PC-9 (cell line): ENCODE measurements at places on chromosomes 16 and 17. TPM values are rescaled to one million over a fixed set of nuclear protein-coding genes. Genes with fewer than 3 reads are reported as not detected.
A peak's percentile ranks its signal among the peaks of the same experiment; 100 is the strongest.

- H3K27ac ChIP-seq = no peak overlapping the region
- H3K27me3 ChIP-seq = no peaks in the 10 kb centered on the region
- H3K36me3 ChIP-seq = no peaks in the 10 kb centered on the region
- H3K4me1 ChIP-seq = no peaks in the 10 kb centered on the region
- H3K4me3 ChIP-seq = no peak overlapping the region
Measured at GRCh38 chr17:8048736-8049135, 9.9 kb downstream of the ALOX15B start.

- DNase-seq = no peak
- no peak overlapping the region for H3K4me3 ChIP-seq
- no peaks in the 10 kb centered on the region for H3K27me3 ChIP-seq
Measured at GRCh38 chr17:72110231-72110941, 10.4 kb upstream of the SOX9 start.

- no peak for DNase-seq
- H3K36me3 ChIP-seq = peaks cover 7% of the 10 kb centered on the region; the same call in 1 of the 2 replicates
- H3K4me3 ChIP-seq = no peak overlapping the region
- H3K4me1 ChIP-seq = peaks cover 14% of the 10 kb centered on the region; the same call in 1 of the 2 replicates
- no peaks in the 10 kb centered on the region for H3K27me3 ChIP-seq
Measured at GRCh38 chr16:80989801-80990200, 16.9 kb downstream of the CMC2 start.

DNA sequence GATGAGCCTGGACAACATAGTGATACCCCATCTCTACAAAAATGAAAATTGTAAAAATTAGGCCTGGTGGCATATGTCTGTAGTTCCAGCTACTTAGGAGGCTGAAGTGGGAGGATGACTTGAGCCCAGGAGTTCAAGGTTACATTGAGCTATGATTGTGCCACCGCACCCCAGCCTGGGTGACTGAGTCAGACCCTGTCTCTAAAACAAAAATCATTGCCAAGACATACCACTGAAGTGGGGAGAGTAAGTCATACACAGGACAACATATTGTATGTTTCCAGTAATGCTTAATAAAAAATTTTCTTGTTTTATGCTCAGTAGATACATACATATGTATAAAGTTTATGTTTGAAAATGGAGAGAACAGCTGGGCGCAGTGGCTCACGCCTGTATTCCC lies 39.2 kb downstream of the NDE1 start:
- no peak overlapping the region for H3K4me3 ChIP-seq
- no peaks in the 10 kb centered on the region for H3K4me1 ChIP-seq
- H3K27ac ChIP-seq = no peak overlapping the region
- DNase-seq = no peak
- peaks cover 19% of the 10 kb centered on the region; the same call in 1 of the 2 replicates for H3K36me3 ChIP-seq

- H3K4me1 ChIP-seq = no peaks in the 10 kb centered on the region
- no peaks in the 10 kb centered on the region for H3K36me3 ChIP-seq
- H3K4me3 ChIP-seq = no peak overlapping the region
- no peak overlapping the region for H3K27ac ChIP-seq
- no peak for DNase-seq
- H3K27me3 ChIP-seq = no peaks in the 10 kb centered on the region
Measured at GRCh38 chr16:72654535-72654934, 393.4 kb downstream of the ZFHX3 start.

GRCh38 chr17:57669671-57670529 lies 75.2 kb downstream of the CCDC182 start:
- H3K27ac ChIP-seq = no peak overlapping the region
- H3K4me3 ChIP-seq = no peak overlapping the region
- no peaks in the 10 kb centered on the region for H3K4me1 ChIP-seq
- DNase-seq = no peak

GRCh38 chr17:41625602-41626001 lies 1.2 kb upstream of the KRT17 start:
- H3K4me3 ChIP-seq = no peak overlapping the region
- peak; percentile 54 for DNase-seq
- no peak overlapping the region for H3K27ac ChIP-seq
- peaks cover 8% of the 10 kb centered on the region for H3K4me1 ChIP-seq
- no peaks in the 10 kb centered on the region for H3K27me3 ChIP-seq

GRCh38 chr17:3926860-3927627 lies 10.8 kb upstream of the P2RX1 start:
- H3K4me3 ChIP-seq = no peak overlapping the region
- no peaks in the 10 kb centered on the region for H3K36me3 ChIP-seq
- no peak overlapping the region for H3K27ac ChIP-seq
- peaks cover 6% of the 10 kb centered on the region; the same call in 1 of the 2 replicates for H3K27me3 ChIP-seq
- no peak for DNase-seq

DNA sequence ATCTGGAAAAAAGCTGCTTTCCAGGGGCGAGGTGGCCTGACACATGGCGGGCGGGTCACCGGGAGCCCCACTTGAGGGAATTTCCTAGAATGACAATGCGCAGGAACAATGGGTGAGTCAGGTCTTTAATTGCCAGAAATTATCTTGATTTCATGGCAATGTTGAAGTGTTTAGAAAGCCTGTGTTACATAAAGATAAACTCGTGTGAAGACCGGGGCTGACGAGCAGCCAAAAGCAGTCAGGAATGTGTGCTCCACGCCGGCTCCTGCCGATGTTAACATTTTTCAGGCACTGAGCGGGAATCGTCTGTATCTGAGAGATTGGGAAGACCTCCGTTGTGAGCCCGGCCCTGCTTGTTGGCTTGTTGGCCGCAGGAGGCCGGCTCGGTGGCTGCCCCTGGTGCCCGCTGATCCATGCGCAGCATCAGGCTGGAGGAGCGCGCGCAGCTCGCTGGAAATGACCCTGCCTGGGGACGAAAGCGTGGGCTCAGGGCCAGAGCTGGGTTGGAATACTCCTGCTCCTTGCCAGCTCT lies 353.1 kb downstream of the FOXL1 start:
- H3K27me3 ChIP-seq = peaks cover 96% of the 10 kb centered on the region
- H3K27ac ChIP-seq = no peak overlapping the region
- H3K4me3 ChIP-seq = no peak overlapping the region

DNA sequence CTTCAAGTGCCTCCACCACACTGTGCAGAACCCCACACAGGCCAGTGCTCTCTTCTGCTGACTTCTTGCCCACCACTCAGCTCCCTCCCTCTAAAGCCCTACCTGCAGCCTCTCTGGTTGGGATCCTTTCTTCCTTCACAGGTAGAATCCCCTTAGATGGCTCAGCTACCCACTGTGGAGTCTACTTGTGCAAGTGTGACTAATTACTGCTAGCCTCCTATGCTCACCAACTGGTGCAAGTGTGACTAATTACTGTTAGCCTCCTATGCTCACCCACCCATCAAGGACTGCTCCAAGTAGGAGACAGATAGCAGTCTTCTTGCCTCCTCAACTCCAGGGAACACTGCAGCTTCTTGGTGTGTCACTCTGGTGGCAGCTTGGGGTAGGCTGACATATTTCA lies 43.6 kb downstream of the TEX14 start:
- no peak for DNase-seq
- no peak overlapping the region for H3K27ac ChIP-seq
- H3K27me3 ChIP-seq = no peaks in the 10 kb centered on the region
- H3K4me1 ChIP-seq = peaks cover 4% of the 10 kb centered on the region
- H3K4me3 ChIP-seq = no peak overlapping the region

- peaks cover 6% of the 10 kb centered on the region; the same call in 1 of the 2 replicates for H3K36me3 ChIP-seq
- no peak overlapping the region for H3K27ac ChIP-seq
- no peak for DNase-seq
- no peaks in the 10 kb centered on the region for H3K4me1 ChIP-seq
- no peak overlapping the region for H3K4me3 ChIP-seq
Measured at GRCh38 chr17:80372456-80372855, 42.5 kb upstream of the ENDOV start.

GRCh38 chr16:23072084-23072599 lies 77.1 kb downstream of the USP31 start:
- no peak overlapping the region for H3K27ac ChIP-seq
- peaks cover 5% of the 10 kb centered on the region; the same call in 1 of the 2 replicates for H3K36me3 ChIP-seq
- H3K4me3 ChIP-seq = no peak overlapping the region
- no peaks in the 10 kb centered on the region for H3K27me3 ChIP-seq
- H3K4me1 ChIP-seq = no peaks in the 10 kb centered on the region
- no peak for DNase-seq

DNA sequence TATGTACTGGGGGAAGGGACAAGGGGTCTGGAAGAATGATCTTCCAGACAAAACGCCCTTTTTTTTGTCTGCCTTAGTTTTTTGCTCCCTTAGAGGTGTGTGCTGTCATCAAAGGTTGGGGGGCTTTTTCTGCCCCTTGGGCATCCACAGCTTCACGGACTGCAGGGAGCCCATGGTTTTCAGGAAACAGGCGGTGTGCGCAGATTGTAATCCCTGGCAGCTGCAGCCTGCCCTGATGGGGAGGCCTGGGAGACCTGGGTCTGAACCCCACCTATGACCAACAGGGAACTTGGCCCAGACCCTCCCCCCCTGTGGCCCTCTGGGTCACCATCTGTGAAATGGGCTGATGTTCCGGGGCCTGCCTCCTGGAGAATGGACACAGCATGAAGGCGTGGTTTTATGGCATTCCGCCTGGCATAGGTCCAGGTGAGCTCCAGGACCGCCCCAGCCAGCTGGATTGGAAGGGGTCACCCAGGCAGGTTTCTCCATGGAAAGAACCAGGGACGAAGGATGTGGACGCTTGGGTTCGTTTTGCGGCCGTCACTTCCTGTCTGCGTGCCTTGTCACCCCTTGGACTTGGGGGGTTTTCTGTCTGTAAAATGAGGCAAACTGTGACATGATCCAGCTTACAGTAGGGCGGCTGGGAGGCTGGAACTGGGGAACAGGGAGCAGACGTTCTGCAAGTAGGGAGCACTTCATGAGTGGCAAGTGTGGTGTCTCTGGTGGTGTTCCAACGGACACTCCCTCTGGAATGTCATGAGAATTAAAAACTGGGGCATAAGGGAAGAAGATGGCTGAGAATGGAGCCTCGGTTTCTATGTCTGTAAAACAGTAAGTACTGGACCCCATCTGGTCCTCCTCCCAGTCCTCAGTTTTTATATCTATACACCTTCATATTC lies 1.5 kb downstream of the CPNE2 start:
- H3K27me3 ChIP-seq = no peaks in the 10 kb centered on the region
- peak overlapping the region; percentile 85; the same call in 1 of the 2 replicates for H3K4me3 ChIP-seq
- H3K36me3 ChIP-seq = no peaks in the 10 kb centered on the region
- no peak for DNase-seq

- no peak overlapping the region for H3K4me3 ChIP-seq
- H3K27ac ChIP-seq = no peak overlapping the region
- no peaks in the 10 kb centered on the region for H3K36me3 ChIP-seq
- no peaks in the 10 kb centered on the region for H3K4me1 ChIP-seq
- H3K27me3 ChIP-seq = 0 out of 2 replicates have a peak, but pooled peaks cover 6% of the 10 kb centered on the region
- DNase-seq = no peak
Measured at GRCh38 chr16:80695020-80695419, 109.4 kb downstream of the CDYL2 start.

GRCh38 chr17:62706598-62707424 lies 79.3 kb downstream of the MRC2 start:
- H3K4me1 ChIP-seq = peaks cover 27% of the 10 kb centered on the region
- peak overlapping the region; percentile 92; the same call in 1 of the 2 replicates for H3K4me3 ChIP-seq
- H3K27me3 ChIP-seq = no peaks in the 10 kb centered on the region
- peaks cover 15% of the 10 kb centered on the region; the same call in 1 of the 2 replicates for H3K36me3 ChIP-seq

DNA sequence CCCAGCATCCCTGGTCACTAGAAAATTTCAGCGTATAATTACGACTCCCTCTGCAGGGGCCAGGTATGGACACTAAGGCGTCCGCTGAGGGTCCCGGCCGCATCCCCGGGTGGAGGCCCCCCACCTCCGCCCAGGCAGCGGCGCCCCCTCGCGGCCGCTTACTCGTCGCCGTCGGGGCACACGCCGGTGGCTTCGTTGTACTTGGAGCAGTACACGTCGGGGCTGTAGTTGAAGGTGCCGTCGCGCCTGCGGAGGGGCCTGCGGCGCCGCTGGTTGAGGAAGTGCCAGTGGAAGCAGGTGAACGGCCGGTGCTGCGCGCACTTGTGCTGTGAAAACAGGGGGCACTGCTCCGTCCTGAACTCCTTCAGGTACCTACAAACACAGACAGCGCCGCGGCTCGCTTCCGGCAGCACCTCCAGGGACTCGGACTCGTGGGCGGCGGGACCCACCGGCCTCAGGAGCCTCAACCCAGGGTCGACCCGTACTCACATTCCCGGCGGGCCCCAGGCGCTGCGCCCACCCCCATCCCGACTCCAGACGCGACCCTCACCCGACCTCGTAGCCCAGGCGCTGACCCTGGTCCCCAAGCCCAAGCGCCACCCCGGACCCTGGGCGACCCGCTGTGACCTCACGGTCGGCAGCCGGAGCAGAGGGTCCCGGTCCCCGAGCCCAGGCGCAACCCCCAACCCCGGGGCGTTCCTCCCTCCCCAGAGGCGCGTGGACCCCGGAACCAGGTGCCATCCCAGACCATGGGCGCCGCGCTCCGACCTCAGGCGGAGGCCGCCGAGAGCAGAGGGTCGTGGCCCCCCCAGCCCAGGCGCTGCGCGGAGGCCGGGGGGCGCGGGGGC lies 596 bp downstream of the UNKL start:
- no peaks in the 10 kb centered on the region for H3K36me3 ChIP-seq
- no peaks in the 10 kb centered on the region for H3K27me3 ChIP-seq
- no peak for DNase-seq
- H3K4me3 ChIP-seq = peak overlapping the region; percentile 78
- peak overlapping the region; percentile 55 for H3K27ac ChIP-seq

DNA sequence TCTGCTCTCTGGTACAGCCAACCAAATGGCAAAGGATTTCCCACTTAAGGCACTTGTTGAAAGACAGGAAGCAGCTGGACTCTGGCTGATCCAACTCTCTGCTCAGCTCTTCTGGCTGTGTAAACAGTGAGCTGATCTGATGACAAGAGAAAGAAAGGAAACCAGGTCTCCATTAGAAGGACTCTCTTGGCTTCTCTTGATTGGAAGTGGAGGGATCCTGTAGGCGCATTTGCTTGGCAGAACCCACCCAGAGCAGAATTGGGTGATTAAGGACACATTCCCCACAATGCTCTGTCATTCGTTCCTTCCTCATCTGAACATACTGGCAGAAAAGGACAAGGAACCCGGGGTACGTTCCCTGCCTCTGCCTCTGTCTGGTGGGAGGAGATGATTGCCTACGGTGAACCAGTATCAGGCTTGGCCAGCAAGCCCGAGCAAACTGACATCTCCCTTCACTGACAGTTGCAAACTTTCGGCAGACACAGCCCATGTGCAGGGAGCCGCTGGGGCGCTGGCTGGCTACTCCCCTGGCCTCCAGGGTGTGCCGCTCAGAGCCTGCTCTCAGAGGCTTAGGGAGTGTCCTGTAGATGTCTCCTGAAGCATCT lies 29.1 kb downstream of the LDHD start:
- no peaks in the 10 kb centered on the region for H3K36me3 ChIP-seq
- peaks cover 27% of the 10 kb centered on the region for H3K4me1 ChIP-seq
- no peaks in the 10 kb centered on the region for H3K27me3 ChIP-seq
- H3K4me3 ChIP-seq = no peak overlapping the region
- no peak for DNase-seq

DNA sequence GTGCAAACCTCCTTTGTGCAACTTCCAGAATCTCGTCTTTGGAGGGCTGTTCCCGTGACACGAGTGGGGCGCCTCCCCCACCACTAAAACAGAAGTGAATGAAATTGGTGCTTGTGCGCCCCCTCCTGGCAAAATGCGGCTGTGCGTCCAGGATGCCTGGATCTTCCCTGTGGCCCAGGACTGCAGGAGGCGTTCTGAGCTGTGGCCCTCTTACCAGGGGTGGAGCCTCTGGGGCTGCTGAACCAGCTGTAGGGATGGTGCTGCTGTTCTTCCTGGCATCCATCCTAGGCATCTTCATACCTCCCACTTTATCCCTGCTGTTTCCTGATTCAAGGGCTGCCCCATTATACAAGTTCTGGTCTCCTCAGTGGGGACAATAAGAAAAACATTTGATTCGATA lies 18.5 kb upstream of the NAGLU start:
- 0 out of 2 replicates have a peak, but pooled peaks cover 3% of the 10 kb centered on the region for H3K36me3 ChIP-seq
- H3K27ac ChIP-seq = peak overlapping the region; percentile 89
- peak; percentile 78 for DNase-seq
- H3K27me3 ChIP-seq = no peaks in the 10 kb centered on the region

The NFATC2IP gene
- 72.3 and 73.0 TPM in 2 replicates for total RNA-seq

The KRTAP1-5 gene
- not detected in 2 replicates for total RNA-seq

The TP53TG3D gene
- total RNA-seq = not detected in 2 replicates

The GRAPL gene
- total RNA-seq = 0.37 TPM in 1 of 2 replicates, not detected in the other

The CHST5 gene
- 0.25 and 1.3 TPM in 2 replicates for total RNA-seq

The THOC6 gene
- total RNA-seq = 69.9 and 109 TPM in 2 replicates

The CA7 gene
- total RNA-seq = not detected in 2 replicates
